NCI-H1417 treated with DMSO at 0.1 percent for 48 hours (cell line): ENCODE measurements at places on chromosomes 3 and 15.

DNA sequence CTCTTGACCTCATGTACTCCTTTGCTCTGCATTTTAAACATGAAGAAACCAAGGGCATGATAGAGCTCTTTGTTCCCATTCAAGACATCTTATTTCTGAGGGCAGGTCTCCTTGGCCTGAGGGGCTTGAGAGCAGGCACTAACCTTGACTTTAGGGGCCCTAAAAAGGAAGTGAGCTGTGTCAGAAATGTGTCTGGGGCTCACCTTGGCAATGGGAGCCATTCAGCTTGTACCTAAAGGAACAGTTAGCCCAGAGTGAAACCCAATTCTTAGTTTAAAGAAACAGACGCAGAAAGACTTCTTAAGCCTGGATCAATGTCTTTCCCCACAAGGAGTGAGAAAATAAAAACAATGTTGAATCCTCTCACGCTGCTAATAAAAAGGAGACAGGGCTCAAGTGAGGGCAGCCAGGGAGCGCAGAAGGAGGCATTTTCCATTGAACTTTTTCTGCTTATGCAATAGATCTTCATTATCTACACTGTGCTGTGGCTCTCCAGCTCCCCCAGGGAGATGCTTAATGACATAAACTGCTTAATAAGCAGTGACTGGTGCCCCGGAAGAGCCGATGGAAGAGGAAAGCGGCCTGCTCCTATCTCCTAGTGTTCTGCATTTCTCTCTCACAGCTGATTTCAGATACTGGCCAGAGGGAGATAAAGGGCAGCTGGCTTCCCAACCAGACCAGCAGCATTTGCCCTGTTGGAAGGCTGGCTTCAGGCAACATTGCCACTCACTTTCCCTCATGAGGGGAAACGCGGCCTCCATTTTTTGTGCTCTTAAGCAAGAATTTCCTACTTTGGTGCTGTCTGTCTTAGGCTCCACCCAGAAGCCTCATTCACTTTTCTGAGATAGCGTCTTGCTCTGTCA is 152.0 kb downstream of the OPA1 start:
- DNase-seq = no peak

GRCh38 chr3:126329927-126330725 is 27.1 kb downstream of the KLF15 start:
- no peak for DNase-seq

- DNase-seq = no peak
Measured at GRCh38 chr3:2851835-2852234, 258.3 kb downstream of the IL5RA start.

GRCh38 chr15:95559875-95560394 is 770.6 kb upstream of the NR2F2 start:
- no peak for DNase-seq

DNA sequence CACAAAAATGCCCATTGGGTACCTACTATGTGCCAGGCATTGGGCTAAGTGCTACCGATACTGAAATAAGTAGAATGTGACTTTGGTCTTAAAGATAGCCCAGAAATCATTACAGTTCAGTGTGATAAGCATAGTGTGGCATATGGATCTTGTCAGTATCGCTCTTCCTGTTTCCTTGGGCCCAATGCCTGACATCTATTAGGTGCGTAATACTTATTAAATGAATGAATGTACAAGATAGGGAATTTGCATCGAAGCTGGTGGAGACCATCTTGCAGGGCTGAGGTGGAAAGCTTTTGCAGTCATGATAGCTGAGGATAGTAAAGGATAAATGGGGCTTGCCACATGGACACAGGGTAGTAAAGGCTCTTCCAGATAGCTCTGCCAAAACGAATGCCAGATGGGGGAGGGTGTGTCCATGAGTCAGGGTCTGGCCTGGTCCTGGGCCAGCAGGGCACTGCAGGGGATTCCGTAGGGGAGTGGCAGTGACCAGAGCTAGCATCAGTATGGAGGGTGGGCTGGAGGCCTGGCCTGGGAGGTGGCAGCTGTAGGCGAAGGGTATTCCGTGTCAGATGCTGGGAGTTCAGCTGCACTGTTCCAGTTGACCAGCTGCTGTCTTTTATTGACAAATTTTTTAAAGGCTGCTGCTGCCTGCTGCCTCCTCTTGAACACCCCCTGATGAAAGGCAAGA is 23.5 kb downstream of the TSEN2 start:
- no peak for DNase-seq

DNA sequence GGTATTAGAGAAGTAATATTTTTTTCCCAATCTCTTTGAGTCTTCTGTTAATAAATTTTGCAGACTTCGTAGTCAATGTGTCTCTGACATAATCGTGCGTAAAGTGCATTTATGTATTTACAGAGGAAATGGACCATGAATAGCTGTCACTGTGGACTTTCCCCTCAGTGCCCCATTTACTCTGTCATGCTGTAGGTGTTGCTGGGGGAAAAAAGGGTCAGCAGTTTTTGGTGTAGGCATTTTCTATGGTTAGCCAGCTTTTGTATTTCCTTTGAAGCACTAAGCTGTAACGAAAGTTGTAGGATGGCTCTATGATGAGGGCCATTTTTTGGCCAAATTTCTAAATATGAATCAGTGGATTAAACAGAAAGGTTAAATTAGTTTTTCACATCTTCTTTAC is 598.4 kb downstream of the FGF12 start:
- peak; percentile 32 for DNase-seq

DNA sequence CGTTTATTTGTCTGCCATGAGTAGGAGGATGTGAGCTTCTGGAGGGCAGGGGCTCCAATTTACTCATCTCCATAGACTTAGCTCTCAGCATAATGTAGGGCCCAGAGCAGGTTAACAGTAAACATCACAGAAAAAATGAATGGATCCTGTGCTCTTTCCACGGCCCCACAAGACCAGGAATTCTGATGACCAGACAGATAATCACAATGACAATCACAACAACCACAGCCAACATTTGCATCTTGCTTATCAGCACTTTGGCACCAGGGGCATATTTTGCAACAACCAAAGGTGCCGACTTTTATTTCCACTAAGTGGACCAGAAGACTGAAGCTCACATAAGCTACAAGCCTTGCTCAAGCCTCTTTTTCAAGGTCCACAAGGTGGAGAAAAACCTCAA is 68.9 kb upstream of the ANKRD34C start:
- no peak for DNase-seq

- DNase-seq = no peak
Measured at GRCh38 chr15:91919014-91919534, 65.6 kb downstream of the SLCO3A1 start.

GRCh38 chr3:115322901-115323300 is 175.8 kb upstream of the ZBTB20 start:
- DNase-seq = no peak

DNA sequence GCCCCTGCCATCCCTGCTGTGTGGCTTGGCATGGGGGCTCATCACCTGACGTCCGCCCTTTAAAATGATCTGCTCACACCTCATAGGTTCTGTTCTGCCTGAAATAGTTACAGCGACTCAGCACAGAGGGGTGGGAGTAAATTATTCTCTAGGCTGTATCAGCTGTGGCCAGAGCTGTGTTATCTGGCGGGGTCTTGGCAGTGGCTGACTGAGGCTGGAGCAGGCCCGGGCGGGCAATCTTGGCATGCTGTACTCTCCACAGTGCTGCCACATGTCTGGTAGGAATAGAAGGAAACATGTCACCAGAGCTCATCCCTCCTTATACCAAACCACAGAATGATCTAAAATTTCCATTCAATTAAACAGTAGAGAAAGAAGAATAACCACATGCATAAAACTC is 499.9 kb upstream of the LMCD1 start:
- DNase-seq = no peak

- DNase-seq = no peak
Measured at GRCh38 chr3:129491794-129492193, 36.6 kb upstream of the RHO start.

GRCh38 chr3:14256046-14256445 is 77.4 kb downstream of the LSM3 start:
- no peak for DNase-seq

DNA sequence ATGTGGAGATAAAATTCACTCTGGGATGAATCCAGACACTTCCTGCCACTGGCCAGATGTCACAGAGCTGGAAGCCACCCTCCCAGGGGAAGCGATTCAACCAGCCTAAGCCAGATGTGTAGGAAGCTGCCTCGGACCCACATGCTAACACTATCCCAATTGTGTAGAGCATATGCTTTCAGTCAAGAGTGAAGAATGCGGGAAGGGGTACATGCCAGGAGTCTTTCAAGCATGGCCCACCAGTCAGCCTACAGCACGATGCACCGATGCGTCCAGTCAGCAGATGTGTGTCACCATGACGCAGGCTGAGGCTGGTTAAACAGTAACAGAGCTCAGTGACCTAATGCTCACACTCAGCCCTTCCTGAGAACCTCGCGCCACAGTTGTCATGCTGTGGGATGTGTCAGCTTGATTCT is 38.8 kb upstream of the BNC1 start:
- no peak for DNase-seq

DNA sequence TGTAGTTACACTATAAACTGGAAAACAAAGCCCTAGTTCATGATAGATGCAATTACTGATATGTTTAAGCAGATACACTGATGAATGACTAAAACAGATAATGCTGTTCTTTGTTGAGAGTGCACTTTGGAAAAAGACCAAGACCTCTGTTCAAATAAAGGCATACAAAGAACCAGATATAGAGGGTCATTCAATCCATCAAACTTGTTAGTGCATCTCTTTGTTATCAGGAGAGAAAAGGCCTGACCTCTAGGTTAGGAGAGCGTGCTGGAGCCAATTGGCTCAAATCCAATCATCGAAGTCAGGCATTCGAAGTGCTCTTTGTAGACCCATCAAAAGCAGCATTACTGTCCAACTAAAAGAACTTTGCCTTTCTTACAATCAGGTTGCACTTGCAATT is 124.2 kb downstream of the TFG start:
- no peak for DNase-seq

DNA sequence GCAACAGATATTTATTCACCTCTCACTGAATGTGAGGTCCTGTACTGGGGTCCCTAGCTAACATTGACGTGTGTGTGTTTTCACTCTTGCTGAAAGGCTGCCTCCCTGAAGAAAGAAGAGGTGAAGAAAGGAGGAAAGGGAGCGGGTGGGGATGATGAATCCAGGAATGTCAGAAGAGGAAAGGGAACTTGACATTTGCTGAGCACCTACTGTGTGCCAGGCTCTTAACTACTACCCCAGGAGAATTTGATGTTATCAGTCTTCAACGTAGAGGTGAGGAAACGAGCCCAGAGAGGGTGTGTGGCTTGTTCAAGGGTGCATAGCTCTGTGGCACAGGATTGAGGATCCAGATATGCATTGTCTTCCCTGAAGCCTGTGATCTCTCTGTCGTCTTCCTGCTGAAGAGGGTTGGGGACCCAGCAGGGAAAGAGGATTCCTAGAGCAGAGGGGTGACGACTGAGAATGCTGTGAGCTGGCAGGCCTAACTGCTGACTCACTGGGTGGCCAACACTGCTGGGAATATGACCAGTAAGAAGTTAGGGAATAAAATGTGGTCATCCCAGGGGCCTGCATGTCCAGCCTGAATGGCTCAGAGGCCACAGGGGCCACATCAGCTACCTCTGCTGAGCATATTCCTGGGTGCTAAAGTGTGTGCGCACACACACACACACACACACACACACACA is 6.6 kb upstream of the ATP2B2 start:
- no peak for DNase-seq

DNA sequence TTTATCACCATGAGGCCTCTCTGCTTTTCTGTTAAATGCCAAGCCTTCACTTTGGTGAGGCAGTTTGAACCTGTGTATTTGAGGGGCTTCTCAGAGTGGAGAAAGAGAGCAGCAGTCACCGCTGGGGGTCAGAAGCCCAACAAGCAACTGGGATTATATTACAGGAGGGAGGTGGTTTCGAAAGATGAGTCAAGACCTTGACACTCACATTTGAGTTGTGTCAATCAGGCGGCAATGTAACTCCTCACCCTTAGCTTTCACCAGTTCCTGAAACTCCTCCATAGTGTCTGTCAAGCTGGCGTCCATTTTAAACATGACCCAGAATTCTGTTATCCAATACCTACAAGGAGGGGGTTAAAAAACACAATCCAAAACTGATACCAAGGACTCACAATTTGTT is 46.5 kb downstream of the RASGRP1 start:
- no peak for DNase-seq

DNA sequence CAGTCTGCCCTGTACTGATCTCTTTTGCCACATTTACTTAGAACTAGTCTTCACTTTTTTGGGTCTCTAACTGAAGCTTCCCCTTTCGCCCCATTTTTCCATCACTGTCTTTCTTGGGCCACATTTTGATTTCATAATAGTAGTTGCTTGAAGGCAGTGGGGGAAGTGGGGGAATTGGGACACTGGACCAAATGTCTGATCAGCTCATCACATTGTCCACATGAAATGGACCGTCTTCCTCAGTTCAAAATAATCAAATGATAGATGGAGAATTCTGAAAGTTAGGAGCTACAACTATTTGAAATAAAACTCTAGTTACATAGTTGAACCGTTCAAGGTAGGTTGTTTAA is 747 bp downstream of the PDCD6IP start:
- DNase-seq = no peak

DNA sequence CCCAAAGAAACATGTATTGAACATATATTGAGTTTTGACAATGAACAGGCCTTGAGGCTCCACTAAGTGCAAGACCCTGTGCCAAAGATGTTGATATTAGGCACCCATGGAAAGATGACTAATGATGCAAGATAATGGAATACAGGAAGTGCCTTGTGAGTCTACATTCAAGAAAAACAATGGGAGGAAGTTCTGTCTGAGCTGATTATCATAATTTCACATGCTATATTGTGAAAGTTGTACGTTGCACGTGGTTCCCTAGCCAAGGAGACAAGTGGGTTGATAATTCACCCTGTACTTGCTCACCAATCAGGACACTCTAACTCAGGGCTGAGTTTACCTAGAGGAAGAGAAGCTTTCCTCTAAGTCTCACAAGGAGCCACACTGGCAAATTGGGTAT is 186.9 kb upstream of the STAC start:
- no peak for DNase-seq

DNA sequence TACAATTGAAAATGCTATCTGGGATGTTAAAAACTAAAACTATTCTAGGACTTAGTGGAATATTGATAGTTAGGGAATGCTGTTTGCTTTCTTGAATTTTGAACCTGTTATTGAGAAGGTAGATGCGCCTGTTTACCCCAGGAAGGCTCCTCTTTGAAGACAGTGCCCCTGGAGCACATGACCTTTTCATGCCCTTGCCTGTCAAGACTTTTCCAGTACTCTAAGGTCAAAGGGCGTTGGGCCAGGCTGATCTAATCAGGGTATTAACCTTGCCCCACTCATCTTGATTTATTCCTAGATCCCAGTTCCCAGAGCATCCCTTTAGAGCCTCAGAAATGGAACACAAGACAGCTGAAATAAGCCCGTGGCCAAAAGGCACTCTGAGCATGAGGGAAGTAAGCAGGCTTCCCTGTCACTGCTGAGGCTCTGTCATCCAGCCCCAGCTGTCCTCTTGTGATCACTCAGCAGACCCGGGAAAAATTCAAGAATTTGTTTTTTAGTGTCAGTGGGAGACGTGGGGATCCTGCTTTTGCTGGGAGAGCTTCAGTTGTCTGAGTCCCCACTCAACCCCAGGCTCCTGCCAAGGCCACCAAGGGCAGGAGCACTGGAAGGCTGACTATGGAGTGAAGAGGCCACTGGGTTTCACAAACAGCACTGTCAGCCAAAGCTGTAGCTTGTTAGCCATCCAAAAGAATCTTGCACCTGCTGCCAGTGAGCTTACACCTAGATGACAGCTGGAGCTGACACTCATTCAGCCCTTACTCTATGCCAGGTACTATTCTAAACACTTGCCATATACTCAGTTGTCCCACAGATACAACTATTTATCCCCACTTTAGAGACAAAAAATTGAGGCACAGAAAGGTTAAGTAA is 169.0 kb downstream of the PGPEP1L start:
- no peak for DNase-seq
